ENCODE measurements at places on chromosomes 2 and 18.

GRCh38 chr18:45248240-45248903, 366.9 kb upstream of the SLC14A2 start:
- no peak for DNase-seq

DNA sequence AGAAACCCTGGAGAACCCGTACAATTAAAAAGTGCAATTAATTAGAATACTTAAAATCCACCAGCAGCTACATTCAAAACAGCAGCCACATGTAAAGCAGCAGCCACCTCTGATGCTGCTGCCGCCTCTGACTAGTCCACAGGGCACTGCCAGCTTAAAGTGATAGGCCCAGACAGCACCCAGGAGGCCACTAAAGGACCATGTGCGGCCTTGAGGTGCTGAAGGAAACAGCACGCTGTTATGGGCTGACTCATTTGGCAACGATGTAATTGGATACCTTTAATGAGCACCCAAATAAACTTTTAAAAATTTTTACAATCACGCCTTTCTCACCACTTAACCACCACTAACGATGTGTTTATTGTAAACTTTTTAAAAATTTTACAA, 209.3 kb upstream of the NCKAP5 start:
- DNase-seq: peak; percentile 72

DNA sequence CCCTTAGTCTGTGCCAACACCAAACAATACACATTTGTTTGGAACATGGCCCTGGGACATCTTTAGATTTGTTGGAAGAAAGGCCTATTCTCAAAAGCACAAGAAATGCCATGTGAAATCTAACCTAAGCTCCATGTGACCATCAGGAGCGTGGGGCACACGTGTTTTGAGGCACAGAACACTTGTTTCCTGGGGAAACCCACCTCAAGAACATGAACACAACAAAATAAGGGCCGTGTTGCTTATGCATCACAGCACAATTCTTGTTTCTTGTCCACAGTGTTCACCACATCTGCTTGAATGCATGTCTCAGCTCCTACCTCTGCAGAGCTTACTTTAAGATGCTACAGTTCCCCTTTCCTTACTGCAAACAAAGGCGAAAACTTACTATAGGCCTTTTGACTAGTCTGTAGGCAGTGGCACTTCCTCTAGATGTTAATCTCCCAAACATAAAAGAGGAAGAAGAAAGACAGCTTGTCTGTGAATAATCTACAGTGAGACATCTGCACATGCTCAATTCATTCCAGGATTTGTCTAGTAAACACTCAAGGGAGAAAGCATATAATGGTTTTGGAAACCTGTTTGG, 165.0 kb downstream of the ANKRD44 start:
- no peak for DNase-seq

DNA sequence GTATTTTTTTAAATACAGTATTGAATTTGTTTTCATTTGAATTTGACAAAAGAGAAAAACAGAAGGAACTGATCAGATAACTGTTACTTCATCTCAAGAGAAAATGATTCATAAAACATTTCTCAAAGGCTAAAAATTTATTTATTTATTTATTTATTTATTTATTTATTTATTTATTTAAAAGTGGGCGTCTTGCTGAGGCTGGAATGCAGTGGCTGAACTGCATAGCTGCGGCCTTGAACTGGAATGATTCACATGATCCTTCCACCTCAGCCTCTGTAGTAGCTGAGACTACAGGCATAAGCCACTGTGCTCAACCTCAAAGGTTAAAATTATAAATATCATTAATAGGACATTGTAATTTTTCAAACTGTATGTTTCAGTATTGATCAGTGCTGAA, 4.5 kb upstream of the PUM2 start:
- peak; percentile 23 for DNase-seq

GRCh38 chr2:96873651-96874096, 3.8 kb upstream of the SEMA4C start:
- DNase-seq: no peak

- DNase-seq: no peak
These were observed 69.5 kb upstream of the TLK1 start for GRCh38 chr2:171230176-171230575.

- no peak for DNase-seq
These were observed 4.9 kb downstream of the PDCD1 start for GRCh38 chr2:241853651-241854341.

GRCh38 chr2:26561918-26562810, 79.0 kb downstream of the CIB4 start:
- DNase-seq: peak; percentile 83

GRCh38 chr18:10400534-10401307, 53.7 kb upstream of the APCDD1 start:
- no peak for DNase-seq

GRCh38 chr18:58844871-58845270, 19.8 kb upstream of the ZNF532 start:
- DNase-seq: no peak

- DNase-seq: no peak
These were observed 1.9 kb upstream of the ST3GAL5 start for GRCh38 chr2:85890522-85891176.

DNA sequence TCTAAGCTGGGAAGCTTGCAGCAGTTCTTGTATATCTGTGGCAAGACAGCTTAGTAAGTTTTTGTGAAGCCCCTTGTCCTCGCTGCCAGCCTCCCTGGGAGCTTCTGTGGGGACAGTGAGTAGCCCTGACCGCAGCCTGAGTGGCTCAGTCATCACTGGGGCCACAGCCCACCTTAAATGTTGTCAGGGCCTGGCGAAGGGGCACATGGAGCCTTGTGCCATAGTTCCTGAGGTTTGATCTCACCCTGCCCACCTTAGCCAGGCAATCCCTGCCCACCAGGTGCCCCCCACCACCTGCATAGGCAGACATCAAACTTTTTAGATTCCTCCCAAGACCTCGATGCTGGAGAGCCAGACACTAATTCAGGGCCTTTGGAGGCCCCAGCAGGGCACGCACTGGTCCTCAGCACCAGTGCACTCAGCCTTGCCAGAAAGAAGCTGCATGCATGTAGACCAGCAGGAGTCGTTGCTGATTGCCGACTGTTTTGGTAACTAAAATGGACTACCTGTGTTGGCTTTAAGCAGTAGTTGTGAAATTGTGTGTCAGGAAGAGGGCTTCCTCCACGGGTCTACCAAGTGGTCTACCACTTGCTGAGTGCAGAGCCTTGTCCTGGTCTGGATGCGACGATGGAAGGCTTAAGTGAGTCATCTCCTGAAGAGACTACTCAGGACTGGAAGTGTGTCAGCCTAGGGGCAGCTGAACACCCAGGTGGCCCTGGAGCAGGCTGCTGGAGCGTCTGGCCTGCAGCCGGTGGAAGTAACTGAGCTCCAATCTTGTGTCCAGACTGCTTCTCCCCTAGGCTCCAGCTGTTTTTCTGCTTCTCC, 233.1 kb downstream of the SEPTIN10 start:
- DNase-seq: no peak

DNA sequence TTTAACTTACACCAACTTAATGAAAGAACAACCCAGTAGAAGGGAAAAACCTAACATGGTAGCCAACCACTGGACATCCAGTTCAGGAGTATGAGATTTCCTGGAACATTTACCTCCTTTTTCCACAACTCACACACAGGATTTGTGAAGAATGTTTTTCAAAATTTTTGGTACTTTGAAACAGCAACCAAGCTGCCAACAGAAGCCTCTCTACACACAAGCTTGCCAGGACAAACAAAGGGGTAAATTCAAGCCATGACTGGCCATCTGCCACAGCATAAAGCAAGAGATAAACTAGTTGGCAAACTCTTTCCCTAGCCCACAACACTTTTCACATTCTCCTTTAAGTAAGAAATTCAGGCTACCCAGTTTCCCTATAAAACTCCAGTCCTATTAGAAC, 21.4 kb downstream of the MGAT4A start:
- DNase-seq: no peak

DNA sequence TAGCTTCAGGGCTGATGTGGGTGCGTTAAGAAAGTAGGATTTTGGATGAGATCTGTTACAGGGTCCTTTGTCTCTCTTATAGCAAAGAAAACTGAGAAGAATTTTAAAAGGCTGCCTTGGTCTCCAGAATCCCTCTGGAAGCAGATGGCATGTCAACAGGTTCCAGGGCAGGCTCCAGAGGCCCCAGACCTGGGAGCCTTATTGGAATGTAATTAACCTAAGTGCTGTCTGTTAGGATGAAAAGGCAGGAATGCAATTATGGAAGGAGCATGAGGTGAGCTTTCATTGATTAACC, 97.2 kb upstream of the PKDCC start:
- DNase-seq: no peak

DNA sequence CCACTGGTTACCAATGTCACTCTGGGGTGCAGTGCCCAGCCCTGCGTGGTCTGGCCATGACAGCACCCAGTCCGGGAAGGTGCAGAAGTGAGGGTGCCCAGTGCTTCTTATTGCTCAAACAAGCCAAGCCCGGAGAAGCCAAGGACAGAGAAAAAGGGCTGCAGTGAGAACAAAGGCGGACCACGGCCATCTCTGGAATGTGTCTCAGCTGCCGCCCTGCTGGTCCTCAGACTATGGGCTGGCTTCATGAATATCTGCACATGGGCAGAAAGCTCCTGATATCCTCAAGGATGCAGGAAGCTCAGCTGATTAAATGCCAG, 28.7 kb downstream of the COPS9 start:
- no peak for DNase-seq

DNA sequence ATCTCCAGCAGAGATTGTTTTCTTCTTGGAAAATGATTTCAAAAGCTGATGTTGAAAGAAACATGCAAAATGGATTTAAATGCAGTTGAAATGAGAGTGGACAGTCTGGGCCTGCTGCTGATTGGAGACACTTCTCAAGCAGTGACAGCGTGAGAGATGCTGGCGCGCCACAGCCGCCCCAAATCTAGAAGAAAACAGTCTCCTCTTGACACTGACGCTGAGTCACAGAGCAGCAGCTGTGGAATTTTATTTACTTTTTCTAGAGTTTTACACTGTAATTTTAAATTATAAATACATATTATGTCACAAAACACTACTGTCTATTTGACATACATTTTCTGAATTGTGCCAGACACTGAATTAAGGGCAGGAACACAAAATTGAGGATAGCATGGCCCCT, 121.8 kb upstream of the TMEM200C start:
- DNase-seq: no peak

GRCh38 chr2:82837588-82838304, 1621.3 kb downstream of the SUCLG1 start:
- DNase-seq: peak; percentile 81

DNA sequence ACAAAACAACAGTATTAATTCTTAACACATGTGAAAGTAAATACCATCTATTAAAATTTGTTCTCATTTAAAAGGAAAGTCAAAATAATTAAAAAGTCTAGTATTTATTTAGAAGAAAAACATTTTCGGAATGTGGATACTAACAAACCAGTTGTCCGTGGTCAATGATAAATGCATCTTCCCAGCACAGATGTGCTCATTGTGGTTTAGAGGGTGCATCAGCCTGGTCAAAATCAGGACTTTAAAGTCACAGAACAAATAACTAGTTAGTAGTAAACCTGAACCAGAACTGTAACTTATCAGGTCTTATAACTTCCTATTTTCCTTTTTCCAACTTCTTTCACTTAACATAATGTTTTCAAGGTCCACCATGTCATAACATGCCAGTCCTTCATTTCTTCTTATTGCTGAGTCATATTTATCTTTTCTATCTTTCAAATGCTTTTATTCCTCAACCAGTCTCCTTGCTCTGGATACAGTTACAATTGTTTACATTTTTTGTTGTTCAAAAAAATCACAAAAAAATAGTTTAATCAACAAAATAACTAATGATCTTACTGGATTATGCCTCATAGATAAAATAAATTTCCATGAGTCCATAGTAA, 55.8 kb downstream of the ID2 start:
- no peak for DNase-seq

GRCh38 chr18:33751613-33752221, 173.7 kb downstream of the ASXL3 start:
- DNase-seq: peak; percentile 8

DNA sequence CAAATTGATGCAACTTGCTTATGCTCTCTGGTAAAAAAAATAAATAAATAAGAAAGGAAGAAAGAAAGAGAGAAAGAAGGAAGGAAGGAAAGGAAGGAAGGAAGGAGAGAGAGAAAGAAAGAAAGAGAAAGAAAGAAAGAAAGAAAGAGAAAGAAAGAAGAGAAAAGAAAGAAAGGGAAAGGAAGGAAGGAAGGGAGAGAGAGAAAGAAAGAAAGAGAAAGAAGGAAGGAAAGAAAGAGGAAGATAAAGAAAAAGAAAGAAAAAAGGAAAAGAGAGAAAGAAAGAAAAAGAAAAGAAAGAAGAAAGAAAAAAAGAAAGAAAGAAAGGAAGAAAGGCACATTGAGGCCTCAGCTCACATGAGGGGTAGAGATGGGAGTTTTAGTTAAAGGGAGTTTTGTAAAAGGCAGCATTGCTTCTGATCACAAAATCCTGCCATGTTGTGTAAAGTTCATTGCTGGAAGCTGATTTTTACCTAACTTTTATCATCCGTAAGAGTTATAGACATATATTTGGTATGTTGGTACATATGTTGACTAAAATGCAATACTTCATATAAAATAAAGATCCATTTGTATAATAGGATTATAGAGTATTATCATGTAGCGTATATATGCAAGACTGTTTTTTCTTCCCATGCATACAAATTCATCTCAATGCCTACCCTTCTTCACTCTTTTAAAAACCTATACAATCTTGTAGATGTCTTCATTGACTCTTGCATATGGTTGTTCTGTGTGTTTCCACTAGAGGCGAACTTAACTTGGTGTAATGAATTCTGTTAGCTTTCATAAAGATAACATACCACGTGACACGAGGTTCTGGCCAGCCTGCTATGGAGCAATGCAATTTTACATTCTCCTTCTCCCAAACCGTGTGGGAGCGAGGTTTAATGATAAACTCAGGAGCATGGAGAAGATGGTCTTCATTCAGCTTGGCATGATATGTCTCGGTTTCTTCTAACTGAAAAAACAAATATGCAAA, 32.8 kb downstream of the MYOM1 start:
- peak; percentile 23 for DNase-seq

DNA sequence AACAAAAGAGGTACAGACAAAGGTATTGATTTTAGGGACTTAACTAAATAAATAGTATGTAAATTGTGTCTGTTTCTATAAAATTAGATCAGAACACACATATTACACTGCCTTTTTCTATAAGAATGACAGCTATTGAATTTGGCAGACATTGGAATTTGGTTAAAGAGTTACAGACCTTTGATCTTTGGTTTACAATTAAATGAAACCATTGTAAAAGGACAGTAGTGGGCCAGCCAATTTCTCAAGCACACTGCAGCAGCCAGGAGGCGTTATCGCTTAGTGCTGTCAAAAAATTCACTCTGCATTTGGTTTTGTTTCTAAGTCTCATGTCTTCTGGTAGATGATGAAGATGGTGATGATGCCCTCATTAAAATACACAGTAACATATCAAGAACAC, 175.9 kb downstream of the NR4A2 start:
- no peak for DNase-seq

DNA sequence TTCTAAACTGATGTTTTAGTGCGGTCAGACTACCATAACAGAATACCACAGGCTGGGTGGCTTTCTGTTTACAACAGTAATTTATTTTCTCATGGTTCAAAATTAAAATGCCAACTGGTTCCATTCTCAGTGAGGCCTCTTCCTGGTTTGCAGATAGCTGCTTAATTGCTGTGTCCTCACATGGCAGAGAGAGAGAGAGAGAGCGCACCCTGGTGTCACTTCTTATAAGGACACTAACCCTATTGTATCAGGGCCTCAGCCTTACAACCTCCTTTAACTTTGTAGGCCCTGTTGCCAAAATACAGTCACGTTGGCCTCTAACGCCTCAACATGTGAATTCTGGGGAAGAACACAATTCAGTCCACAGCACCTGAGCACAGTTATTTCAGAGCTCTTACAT, 37.5 kb upstream of the ZNF385B start:
- DNase-seq: peak; percentile 29
